ENCODE measurements at places on chromosomes 6 and 20.

DNA sequence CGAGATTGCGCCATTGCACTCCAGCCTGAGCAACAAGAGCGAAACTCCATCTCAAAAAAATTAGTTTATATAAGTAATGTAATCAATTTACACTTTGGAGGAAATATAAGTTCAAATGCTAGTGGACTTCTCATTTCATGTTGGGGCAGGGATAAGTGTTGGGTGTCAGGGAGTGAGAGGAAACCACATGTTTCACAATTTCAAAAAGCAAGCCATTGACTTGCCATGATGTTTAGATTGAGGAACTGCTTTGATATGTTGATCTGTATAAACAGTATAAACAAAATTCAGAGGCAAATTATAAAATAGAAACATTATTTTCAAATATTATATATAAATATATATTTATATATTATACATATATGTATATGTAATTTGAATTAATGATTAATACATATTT, 42.7 kb downstream of the FILIP1 start:
- no peak for DNase-seq

DNA sequence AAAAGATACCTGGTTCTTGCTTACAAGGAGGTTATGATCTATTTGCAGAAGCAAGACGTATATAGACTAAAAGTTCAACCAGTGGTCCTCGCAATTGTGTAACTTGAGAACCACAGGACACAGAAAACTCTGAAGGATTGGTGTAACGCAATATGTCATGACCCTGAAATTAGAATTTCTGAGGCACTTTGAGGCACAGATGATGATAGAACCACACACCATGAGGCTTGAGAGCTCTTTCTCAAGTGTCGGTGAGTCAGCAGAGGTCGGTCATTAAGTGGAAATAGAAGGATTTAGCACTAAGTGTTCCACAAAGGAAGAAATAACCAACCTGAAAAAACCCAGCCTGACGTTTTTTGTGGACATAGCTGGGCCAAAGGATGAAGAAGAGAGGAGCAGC, 15.3 kb upstream of the CCN2 start:
- no peak for DNase-seq

- DNase-seq = peak; percentile 44
Measured at GRCh38 chr20:62938105-62938888, at the start of gene GID8. GID8 (plus strand) TSS chr20:62938147; CDS start chr20:62941503, 3,356 bp downstream.

- DNase-seq = no peak
Measured at GRCh38 chr20:59603781-59604541, at the start of gene PHACTR3. PHACTR3 (plus strand) TSS chr20:59604540; CDS start chr20:59605015, 475 bp downstream.

DNA sequence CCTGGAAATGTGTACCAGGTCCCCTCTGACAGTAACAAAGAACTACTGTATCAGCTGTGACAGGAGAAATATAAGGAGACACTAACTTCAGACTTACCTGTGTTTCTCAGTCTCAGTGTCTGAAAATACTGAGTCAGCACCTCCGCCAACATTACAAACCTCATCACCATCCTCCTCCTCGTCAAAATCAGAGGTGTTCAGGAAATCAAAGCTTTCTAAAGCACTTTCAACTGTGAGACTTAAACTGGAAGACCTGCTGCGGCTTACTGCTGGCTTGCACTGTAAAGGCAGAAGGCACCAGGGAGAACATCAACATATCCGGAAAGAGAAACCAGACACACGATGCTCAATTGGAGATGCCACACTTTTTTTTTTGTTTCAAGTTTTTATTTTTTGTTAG, 40.3 kb upstream of the ARMH2 start:
- DNase-seq = no peak

DNA sequence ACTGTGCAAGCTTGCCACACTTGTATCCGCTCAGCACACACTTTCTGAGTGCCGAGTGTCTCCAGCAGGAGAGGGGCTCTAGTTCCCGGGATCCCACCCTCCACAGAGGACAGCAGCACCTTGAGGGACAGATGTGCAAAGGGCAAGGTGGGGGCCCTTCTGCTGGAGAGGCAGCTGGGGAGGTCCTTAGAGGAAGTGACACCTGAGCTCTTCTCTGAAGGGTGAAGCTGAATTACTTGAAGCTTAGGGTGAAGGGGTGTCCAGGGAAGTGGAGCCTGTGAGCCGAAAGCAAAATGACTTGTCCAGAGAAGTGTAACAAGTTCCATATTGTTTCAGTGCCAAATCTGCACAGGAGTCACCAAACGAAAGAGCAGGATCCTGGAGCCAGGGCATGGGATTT, 136.3 kb upstream of the DUSP22 start:
- DNase-seq = no peak

GRCh38 chr6:163489584-163489983, 75.1 kb downstream of the QKI start:
- no peak for DNase-seq

GRCh38 chr6:101689695-101690094, 296.2 kb downstream of the GRIK2 start:
- no peak for DNase-seq

- DNase-seq = no peak
Measured at GRCh38 chr6:34508425-34508824, 42.5 kb downstream of the PACSIN1 start.

DNA sequence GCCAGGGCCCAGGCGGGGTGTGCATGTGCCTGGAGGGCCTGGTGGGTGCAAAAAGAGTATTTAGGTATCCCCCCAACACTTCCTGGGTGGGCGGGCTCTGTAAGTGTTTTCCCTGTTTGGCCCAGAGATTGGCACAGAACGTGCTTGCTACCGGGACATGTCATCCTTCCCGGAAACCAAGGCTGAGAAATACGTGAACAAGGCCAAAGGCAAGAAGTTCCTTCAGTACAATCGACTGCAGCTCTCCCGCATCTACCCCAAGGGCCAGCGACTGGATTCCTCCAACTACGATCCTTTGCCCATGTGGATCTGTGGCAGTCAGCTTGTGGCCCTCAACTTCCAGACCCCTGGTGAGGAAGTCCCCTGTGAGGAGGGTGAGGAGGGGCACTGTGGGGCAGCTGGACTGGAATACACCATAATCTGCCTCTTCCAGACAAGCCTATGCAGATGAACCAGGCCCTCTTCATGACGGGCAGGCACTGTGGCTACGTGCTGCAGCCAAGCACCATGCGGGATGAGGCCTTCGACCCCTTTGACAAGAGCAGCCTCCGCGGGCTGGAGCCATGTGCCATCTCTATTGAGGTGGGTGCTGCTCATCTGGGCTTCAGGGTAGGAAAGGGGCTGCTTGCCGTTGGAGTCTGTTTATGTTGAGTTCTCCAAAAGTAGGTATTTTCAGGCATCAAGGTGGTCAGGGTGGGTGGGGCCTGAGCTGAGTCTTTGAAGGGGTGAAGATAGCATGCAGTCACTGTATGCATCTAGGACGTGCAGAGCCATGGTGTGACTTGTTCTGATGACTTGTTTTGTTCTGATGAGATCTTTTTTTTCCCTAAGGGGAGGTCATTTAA, 35.2 kb downstream of the PLCG1 start:
- DNase-seq = peak; percentile 3

- DNase-seq = no peak
Measured at GRCh38 chr6:44034391-44034861, 92.8 kb downstream of the MRPL14 start.

GRCh38 chr6:73452107-73452461, at the start of gene CGAS:
CGAS (minus strand) TSS chr6:73452297; CDS start chr6:73452181, 116 bp downstream.
- peak; percentile 89 for DNase-seq

- DNase-seq = no peak
Measured at GRCh38 chr6:100446115-100447080, 18.3 kb downstream of the SIM1 start.

- no peak for DNase-seq
Measured at GRCh38 chr20:44624743-44625271, 26.7 kb downstream of the ADA start.

- DNase-seq = no peak
Measured at GRCh38 chr6:1470040-1470439, 80.7 kb downstream of the FOXF2 start.

- DNase-seq = no peak
Measured at GRCh38 chr20:22403022-22403631, 181.2 kb downstream of the FOXA2 start.

DNA sequence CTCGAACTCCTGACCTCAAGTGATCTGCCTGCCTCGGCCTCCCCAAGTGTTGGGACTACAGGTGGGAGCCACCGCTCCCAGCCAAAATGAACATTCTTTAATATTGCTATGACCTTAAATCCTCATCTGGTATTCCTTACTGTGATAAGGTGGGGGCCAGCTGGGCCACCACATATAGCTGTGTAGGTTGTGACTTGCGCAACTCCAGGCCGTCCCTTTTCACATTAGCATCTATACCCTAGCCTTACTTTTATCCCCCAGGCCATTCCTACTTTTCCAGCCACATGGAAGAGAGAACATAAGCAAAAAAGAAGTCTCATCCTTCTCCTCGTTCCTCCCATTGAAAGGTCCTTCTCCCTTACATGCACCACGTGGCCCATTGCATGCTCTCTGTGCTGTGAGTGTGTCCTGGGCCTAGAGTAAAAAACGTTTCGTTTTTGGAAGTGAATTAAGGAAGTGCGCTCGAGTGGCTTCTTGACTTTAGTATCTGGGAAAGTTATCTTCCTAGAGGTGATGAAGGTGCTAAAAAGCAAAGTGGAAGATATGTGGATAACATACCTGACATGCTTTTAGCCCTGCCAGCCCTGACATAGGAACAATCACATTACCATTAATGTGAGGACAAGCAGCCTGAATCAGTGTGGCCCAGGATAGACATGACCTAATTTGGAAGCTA, 56.8 kb upstream of the KIF13A start:
- no peak for DNase-seq

DNA sequence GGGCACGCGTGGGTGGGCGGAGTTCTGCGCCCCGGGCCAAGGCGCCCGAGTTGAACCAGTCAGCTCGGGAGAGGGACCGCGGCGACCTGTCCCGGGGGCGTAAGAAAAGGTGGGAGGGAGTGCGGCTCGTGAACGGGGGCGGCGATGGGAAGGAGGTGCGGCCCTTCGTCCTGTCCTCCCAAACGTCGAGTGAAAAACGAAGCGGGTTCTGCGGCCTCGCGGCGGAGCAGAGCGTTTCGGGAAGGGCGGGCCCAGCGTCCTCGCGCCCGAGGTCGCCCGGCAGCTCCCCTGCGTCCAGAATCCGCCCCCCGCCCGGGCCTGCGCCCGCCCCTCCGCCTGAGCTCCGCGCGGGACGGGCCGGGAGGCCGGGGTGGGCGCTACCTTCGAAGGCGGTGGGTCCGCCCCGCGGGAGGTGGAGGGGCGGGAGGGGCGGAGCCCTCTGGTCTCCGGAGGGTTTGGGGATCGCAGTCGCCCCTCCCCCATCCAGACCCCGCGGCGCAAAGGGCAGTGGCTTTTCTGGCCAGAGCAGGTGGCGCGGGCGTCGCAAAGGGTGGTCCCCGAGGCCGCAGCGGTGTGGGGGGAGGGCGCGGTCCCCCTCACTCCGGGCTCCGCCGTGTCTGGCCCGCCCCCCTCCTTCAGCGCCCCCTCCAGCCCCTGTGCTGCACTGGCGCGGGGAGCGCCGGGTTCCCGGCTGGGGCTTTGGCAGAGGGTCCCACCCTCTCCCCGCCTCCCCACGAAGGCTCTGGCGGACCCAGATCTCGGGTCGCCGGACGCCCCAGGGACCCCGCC, 838 bp downstream of the STMN3 start:
- no peak for DNase-seq

- DNase-seq = no peak
Measured at GRCh38 chr20:33687370-33687915, 1.3 kb upstream of the E2F1 start.

DNA sequence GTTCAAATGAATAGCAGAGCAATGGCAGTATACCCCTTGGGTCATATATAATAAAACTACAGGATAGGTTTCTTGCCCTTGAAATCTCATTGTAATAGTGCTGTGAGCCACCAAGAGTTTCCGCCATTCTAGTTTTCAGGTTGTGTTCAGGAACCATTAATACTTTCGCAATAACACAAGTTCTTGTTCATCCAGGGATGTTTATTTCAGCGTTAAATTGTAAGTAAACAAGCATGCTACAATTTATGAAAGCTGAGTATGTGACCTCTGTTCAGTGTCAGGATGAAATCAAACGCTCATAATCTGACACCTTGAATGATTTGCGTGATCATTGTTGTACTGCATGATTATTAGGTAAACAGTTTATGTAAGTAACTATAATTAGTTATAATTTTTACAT, 22.8 kb downstream of the ANKS1A start:
- DNase-seq = no peak

DNA sequence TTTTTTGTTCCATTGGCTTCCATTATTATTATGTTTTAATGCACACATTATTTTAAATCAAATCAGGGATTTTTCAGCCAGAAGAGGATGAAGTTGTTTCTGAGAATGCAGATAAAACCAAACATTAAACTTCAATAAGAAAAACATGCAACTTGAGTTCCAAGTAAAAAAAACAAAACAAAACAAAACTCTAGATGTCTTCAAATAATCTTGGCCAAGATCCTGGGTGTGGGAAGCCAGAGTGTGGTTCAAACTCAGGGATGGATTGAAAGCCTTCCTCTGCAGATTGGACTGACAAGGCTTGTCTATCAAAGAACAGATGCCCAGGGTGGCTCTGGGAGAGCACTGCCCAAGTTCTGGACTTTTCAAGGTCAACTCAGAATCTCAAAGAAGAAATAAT, 134.1 kb downstream of the LCA5 start:
- DNase-seq = no peak

GRCh38 chr6:34986845-34987246, 97.8 kb downstream of the ANKS1A start:
- peak; percentile 50 for DNase-seq

- no peak for DNase-seq
Measured at GRCh38 chr6:38287487-38287886, 352.2 kb downstream of the BTBD9 start.

GRCh38 chr6:70371454-70372105, 41.7 kb upstream of the FAM135A start:
- DNase-seq = no peak

- DNase-seq = no peak
Measured at GRCh38 chr6:139330826-139331500, 39.2 kb upstream of the TXLNB start.

DNA sequence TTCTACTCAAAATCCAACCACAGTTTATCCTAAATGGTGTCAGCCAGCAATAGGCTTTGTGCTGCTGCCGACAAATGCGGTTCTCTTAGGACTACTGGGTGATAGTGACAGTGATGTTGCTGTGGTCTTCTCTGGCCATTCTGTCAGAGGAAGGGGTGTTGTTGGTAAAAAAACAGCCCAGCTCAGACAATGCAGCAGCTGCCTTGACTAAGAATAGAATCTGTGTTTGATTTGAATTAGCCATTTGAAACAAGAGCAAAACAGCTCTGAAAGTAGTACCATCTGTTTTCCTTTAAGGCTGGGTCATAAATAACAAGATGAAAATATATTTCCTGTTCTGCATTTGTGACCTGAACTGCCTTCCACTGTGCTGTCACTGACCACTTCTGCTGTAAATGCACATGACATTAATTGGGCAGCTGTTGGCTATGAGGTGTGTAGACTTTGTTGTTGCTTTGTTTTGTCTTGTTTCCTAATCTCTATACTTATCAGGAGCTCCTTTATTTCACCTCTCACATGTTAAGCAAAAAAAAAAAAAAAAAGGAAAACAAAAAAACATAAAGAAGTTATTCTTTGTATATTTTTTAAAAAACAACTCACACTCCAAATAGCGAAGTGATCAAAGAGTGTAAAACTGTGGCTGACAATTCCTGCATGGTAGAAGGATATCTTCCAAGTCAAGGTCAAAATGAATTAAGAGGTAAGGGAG, 497.8 kb upstream of the ARID1B start:
- DNase-seq = no peak

- DNase-seq = no peak
Measured at GRCh38 chr6:85134172-85134571, 315.7 kb upstream of the NT5E start.

GRCh38 chr20:4434681-4435080, 287.0 kb upstream of the PRND start:
- DNase-seq = no peak

- DNase-seq = no peak
Measured at GRCh38 chr6:51468704-51469103, 618.7 kb downstream of the PKHD1 start.

GRCh38 chr6:7115543-7116231, 7.9 kb downstream of the RREB1 start:
- DNase-seq = no peak
